ENCODE measurements at places on chromosomes 16 and 17. TPM values are rescaled to one million over a fixed set of nuclear protein-coding genes. Genes with fewer than 3 reads are reported as not detected.
A peak's percentile ranks its signal among the peaks of the same experiment; 100 is the strongest.

DNA sequence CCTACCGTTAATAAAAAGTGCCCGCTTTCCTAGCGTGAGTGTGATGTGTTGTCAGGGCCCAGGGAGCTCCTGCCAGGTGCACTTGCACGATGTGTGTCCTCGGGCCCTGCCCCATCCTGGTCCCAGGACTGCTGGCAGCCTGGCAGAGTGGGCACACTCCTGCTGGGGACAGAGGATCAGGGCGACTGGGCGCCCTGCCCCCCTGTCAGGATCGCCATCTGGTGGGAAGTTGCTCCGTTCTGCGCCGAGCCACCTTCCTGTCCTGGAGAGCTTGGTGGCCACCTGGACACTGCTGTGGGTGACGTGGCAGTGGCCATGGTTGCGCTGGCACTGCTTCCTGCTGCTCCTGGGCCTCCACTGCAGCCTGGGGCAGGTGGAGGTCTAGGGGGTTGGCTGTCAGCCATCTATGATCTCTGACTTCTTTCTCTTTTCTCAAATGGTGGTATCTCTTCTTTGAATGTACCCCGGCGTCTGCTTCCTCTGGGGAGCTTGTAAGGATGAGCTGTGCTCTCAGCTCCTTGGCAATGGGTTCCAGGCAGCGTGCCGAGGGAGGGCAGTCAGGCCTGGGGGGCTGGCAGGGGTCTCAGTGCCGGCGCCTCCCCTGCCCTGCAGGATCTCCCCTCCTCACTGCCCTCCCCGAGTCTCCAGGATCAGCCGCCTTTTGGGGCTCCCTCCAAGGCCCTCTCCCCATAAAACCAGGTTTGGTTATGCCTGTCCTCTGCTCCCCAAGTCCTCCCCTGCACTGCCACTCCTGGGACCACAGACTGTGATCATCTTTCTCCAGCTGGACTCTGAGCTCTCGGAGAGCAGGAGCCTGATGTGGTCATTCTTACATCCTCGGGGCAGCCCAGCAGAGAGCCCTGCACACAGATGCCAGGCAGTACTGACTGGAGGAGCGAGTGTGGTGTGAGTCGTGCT lies 76.9 kb downstream of the AMFR start:
- no peak overlapping the region for H3K4me3 ChIP-seq
- H3K27me3 ChIP-seq, result no peaks in the 10 kb centered on the region
- no peak overlapping the region for H3K27ac ChIP-seq
- H3K4me1 ChIP-seq, result no peaks in the 10 kb centered on the region

Gene G6PC1
- not detected for total RNA-seq

DNA sequence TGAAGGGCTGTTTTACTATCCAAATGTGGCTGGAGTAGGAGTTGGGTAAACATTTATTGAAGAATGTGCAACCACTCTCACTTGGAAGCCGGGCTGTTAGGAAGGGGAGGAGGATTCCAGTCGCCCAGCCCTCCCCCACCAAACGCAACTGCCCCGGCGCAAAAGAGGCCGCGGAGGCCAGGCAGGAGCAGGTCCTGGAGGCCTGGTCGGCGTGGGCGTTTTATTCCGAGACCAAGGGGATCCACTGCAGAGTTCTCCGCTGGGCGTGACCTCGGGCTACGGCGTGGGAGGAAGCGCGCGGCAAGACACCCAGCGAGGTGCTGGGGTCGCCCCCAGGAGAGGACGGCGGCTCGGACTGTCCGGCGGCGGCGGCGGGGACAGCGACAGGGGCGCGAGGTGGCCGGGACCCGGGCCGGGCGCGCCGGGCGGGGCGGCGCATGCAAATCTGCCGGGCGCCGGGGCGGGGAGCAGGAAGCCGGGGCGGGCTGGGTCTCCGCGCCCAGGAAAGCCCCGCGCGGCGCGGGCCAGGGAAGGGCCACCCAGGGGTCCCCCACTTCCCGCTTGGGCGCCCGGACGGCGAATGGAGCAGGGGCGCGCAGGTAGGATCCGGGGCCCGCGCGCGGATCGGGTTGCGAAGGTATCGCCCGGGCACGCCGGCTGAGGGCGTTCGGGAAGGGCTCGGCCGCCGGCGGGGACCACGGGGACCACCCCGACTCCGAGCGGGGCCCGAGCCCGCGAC lies at the start of gene IL4R:
TSS of gene IL4R (plus strand) at position 553 of the 739 bp plus-strand sequence. CDS start 26,230 bp downstream, outside the sequence.
- H3K4me3 ChIP-seq, result peak within 1 kb of the TSS; percentile 91
- peak within 1 kb of the TSS; percentile 94 for H3K27ac ChIP-seq
- no peaks in the 10 kb centered on the region for H3K27me3 ChIP-seq
- DNase-seq, result peak; percentile 50

- H3K4me1 ChIP-seq, result no peaks in the 10 kb centered on the region
- H3K27me3 ChIP-seq, result no peaks in the 10 kb centered on the region
- no peak overlapping the region for H3K4me3 ChIP-seq
- DNase-seq, result peak; percentile 37
- H3K27ac ChIP-seq, result no peak overlapping the region
Observed at GRCh38 chr17:17269926-17270773, 10.9 kb downstream of the COPS3 start.

Gene LRRC46
- total RNA-seq, result 0.20 TPM

- no peak overlapping the region for H3K4me3 ChIP-seq
- no peak for DNase-seq
- H3K4me1 ChIP-seq, result no peaks in the 10 kb centered on the region
- no peaks in the 10 kb centered on the region for H3K36me3 ChIP-seq
- H3K27me3 ChIP-seq, result no peaks in the 10 kb centered on the region
Observed at GRCh38 chr17:76957678-76958464, 89.7 kb downstream of the MGAT5B start.

DNA sequence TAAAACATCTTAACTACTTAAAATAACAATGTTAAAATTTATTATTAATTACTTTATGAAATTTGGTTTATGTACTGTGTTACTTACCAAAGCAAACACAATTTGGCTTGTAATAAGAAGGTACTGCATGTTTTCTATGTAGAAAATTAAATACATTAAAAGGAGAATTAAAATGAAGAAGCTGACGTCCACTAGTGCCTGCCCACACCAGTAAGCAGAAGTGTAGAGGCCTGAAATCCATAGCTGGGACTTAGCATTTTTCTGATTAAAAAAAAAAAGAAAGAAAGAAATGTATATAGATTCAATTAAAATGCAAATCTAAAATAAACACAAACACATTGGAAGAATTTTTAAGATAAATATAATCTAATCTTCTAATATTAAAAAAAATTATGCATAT lies 35.8 kb upstream of the ABCA9 start:
- H3K36me3 ChIP-seq, result no peaks in the 10 kb centered on the region
- DNase-seq, result no peak
- H3K27ac ChIP-seq, result no peak overlapping the region
- H3K4me1 ChIP-seq, result no peaks in the 10 kb centered on the region
- no peak overlapping the region for H3K4me3 ChIP-seq

Gene GPRC5C
- total RNA-seq, result not detected

Gene KRT15
- not detected for total RNA-seq

Gene CDR2L
- not detected for total RNA-seq
